AG20443 (cell line): ENCODE measurements at places on chromosomes 16 and 17.

- peak; percentile 53 for DNase-seq
Observed at GRCh38 chr16:15610369-15610871, 32.5 kb downstream of the MARF1 start.

DNA sequence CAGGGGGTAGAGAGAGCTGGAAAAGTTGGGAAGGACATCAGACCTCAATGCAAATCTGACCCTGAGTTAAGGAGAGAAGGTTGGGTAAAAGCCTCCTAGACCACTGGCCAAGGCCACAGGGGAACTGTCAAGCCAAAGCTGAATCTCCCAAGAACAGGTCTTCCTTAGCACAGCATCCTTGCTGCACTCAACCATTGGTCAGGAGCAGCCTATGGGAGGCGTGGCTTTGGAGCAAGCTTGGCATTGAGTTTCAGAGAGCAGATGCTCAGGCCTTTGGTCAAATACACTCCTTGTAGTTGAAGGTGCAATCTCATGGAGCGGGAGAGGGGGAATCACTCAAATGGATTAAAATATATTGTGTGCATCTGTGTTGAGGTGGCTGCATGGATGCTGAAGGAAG is 21.8 kb downstream of the SOX9 start:
- DNase-seq: no peak

GRCh38 chr16:18788828-18789514 is 1.2 kb downstream of the RPS15A start:
- DNase-seq: peak; percentile 21

DNA sequence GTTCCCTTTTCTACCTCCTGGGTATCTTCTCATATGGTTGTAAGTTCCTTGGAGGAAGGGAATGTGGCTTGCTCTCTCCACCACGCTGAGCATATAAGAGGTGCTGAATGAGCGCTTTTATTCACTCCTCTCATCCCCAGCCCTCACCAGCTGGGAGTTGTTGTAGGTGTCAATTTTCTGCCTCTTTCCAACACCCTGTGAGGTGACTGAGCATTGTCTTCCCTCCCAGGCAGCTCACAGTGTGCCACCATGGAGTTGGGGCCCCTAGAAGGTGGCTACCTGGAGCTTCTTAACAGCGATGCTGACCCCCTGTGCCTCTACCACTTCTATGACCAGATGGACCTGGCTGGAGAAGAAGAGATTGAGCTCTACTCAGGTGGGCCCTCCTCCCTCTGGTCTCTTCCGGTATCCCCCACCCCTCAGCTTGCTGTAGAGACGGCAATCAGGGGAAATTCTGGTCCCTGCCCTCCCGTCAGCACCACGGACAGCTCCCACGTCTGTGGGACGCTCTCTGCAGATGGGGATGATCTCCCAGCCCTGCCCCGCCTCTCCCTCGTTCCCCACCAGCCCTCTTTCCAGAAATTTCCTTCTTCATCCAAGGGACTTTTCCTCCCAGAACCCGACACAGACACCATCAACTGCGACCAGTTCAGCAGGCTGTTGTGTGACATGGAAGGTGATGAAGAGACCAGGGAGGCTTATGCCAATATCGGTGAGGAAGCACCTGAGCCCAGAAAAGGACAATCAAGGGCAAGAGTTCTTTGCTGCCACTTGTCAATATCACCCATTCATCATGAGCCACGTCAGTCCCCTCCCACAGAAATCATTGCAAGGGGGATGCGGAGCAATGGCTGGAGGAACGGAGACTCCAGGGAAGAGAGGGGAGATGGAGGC is 18.3 kb downstream of the CIITA start:
- peak; percentile 81 for DNase-seq

- peak; percentile 93 for DNase-seq
Observed at GRCh38 chr16:180681-181564, 664 bp downstream of the HBQ1 start.

GRCh38 chr17:71830866-71831265 is 290.0 kb upstream of the SOX9 start:
- DNase-seq: no peak

DNA sequence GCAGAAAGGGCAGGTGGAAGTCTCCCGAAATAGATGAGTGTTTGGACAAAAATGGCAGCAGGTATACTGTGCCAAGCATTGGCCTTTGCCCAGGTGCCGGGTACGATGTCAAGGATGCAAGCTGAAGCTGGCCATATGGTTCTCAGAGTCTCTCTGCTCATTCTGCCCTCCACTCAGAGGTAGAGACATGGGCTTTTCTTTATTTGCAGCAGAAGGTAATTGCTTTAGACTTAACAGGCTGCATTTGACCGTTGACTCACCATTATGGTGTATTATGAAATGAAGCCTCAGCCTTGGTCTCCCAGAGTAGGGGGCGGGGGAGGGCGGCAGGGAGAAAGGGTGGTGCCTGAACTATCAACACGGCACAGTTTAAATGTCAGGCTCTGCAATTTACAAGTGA is 969.1 kb upstream of the EEF2KMT start:
- DNase-seq: no peak

GRCh38 chr16:56370185-56370874 is 55.0 kb downstream of the AMFR start:
- no peak for DNase-seq

DNA sequence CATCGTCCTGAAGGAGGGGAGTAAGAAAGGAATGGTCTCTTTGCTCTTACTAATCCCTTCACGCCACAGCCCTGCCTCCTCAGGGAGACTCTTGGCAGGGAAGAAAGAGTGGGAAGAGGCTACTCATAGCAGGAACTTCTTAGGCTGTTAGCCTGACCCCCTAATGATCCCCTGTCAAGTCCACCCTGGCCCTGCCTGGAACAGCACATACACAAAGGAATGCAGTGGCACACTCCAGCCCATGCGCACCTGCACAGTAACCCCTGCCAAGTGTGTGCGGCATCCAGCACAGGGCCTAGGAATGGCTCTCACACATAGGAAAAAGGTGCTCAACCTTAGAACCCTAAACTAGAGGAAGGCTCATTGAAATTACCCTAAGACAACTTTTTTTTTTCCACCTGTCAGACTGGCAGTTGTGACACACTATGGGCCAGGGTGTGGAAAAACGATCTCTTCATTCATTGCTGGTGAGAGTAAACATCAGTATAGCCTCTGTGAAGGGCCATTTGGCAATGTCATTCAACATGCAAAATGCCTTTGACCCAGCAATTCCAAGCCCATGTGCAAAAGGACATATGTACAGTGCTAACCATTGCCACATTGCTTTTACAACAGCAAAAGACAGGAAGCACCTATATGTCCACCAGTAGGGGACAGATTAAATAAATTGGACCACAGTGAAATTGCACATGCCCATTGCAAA is 50.1 kb downstream of the PIMREG start:
- no peak for DNase-seq

- no peak for DNase-seq
Observed at GRCh38 chr16:25700547-25700946, 8.8 kb downstream of the HS3ST4 start.

DNA sequence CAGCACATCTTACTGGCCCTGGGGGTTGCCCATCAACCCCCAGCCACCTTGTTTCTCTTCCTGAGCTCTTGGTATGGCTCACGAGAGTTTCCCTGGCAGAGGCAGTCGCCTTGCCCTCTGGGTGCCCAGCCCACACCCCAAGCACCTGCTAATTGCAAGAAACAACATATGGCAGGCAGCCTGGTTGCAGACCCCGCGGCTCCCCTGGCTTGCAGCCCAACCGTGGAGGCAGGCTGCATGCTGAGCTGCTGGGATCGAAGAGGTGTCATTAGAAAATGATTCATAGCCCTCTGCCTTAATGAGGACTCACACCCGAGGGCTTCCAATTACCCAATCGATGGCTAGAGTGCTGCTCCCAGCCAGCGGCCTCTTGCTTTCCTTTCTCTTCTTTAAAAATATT is 115.7 kb downstream of the TMEM114 start:
- no peak for DNase-seq

DNA sequence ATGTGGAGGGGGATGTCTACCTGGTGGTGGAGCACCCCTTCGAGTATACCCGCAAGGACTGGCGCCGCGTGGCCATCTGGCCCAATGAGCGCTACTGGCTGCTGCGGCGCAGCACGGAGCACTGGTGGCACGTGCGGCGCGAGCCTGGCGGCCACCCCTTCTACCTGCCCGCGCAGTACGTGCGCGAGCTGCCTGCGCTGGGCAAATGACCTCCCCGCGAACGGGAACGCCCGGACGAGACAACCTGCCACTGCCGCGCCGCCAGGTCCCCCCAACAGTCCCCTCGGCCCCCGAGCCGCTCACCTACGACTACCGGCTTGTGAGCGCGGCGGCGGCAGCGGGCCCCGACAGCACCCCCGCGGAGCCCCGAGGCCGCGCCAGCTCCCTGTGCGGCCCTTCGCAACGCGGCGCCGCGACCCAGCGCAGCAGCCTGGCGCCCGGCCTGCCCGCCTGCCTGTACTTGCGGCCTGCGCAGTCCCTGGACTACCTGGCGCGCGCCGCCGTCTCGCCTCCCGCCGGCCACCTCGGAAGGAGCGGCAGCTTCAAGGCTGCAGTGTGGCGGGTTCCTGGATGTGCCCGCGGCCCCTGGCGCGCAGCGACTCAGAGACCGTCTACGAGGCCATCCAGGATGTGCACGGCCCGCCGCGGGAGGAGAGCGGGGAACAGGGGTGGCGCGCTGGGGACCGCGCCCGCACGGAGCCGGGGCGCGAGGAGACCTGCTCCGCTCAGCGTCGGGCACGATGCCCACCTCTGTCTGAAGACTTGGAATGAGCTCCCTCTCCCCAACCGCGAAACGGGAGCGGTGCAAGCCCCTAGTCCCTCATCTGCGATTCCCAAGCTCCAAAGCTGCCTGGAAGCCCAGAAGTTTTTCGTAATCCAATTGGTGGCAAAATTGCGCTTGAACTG is 48.7 kb upstream of the AMZ2 start:
- peak; percentile 18 for DNase-seq

DNA sequence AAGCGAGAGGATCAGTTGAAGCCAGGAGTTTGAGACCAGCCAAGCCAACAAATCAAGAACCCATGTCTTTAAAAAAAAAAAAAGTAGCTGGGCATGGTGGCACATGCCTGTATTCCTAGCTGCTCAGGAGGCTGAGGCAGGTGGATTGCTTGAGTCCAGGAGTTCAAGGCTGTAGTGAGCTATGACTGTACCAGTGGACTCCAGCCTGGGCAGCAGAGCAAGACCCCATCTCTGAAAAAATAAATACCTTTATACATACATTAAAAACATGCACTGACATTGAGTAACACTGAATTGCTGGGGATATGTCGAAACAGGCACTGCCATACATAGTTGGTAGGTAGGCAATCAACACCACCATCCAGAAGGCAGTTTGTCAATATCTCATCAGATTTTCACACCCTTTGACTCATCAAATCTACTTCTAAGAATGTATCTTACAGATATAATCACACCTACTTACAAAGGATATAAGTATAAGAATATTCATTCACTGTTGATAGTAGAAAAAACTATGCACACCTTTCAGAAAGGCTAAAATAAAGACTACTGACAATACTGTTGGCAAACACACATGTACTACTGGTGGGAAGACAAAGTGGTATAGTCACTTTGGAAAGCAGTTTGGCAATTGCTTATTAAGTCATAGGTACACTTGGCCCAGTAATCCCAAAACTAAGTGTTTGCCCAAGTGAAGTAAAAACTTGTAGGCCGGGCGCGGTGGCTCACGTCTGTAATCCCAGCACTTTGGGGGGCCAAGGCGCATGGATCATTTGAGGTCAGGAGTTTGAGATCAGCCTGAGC is 6.4 kb upstream of the CEP20 start:
- DNase-seq: no peak

- DNase-seq: no peak
Observed at GRCh38 chr17:71142333-71142732, 973.0 kb downstream of the KCNJ2 start.

DNA sequence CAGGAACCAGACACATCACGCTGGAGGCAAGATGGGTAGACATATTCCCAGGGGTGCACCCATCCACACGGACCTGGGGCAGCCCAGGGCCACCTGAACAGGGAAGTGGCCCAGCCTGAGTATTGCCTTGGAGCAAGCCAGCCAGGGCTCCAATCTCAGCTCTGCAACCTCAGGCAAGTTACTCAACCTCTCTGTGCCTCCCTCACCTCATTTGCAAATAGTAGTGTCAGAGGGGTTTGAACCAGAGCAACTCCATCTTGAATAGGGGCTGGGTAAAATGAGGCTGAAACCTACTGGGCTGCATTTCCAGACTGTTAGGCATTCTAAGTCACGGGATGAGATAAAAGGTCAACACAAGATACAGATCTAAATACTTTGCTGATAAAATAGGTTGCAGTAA is 35.1 kb upstream of the SNN start:
- no peak for DNase-seq

DNA sequence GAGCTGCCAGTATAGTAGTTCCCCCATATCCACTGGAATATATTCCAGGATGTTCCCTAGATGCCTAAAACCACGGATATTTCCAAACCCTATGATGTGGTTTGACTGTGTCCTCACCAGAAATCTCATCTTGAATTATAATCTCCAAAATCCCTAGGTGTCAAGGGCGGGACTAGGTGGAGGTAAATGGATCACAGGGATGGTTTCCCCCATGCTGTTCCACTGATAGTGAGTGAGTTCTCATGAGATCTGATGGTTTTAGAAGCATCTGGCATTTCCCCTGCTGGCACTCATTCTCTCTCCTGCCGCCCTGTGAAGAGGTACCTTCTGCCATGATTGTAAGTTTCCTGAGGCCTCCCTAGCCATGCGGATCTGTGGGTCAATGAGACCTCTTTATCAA is 168.6 kb downstream of the MAF start:
- DNase-seq: no peak

DNA sequence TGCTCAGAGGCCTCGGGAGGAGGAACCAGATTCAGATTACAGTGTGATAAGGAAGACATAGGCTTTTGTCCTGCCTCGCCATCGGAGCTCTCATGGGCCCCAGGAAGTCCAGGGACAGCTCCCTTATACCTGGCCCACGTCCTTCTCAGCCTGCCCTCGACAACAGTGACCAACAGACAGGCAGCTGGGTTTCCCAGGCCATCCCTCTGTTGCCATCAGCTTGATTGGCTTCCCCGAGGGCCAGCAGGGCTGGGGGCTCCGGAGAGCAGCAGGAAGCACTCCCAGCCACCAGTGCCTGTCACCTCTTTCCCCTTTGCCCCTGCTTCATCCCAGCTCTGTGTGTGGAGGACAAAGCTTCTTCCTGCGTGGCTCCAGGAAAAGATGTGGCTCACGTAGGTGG is 17.6 kb downstream of the CD300A start:
- peak; percentile 7 for DNase-seq

- DNase-seq: no peak
Observed at GRCh38 chr17:68897557-68897956, 57.6 kb downstream of the ABCA8 start.

GRCh38 chr17:37605813-37606505 is 3.3 kb downstream of the SYNRG start:
- DNase-seq: no peak

- DNase-seq: no peak
Observed at GRCh38 chr17:77811521-77811920, 147.0 kb upstream of the TNRC6C start.

DNA sequence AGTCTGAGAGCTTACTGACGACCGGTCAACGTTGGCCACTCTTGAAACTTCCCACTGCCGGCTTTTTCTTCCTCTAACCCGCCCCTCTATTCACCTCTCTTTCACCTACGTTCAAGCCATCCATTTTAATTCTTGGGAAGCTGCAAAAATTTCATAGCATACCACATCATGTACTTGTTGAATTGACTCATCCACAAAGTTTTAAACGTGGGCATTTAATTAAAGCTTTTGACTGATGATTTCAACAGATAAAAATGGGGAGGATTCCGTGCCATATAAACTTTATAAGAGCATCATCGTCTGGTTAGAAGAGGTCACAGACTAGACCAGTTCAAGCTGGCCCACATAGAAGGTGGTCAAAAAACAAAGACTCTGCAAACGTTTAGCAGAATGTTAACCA is 22.5 kb downstream of the VPS53 start:
- DNase-seq: peak; percentile 51
